ENCODE measurements at places on chromosomes 12 and 14.

DNA sequence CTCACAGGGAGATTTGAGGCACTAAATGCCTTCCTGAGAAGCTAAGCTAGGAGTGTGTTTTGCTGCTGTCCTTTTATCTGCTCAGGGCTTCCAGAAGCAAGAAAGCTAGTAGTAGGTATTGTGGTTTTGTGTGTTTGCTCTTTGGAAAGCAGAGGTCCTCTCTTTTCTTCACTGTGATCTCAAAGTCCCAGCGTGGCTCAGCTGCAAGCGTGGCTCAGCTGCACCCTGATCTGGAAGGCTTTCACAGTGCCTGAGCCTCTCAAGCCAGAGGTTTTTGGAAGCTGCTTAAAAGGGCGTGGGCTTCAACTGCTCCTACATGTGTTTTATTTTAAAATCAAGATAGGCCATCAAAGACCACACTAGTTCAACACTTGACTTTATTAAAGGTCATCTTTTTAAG, 337.4 kb upstream of the RGS6 start:
- no peak for DNase-seq

DNA sequence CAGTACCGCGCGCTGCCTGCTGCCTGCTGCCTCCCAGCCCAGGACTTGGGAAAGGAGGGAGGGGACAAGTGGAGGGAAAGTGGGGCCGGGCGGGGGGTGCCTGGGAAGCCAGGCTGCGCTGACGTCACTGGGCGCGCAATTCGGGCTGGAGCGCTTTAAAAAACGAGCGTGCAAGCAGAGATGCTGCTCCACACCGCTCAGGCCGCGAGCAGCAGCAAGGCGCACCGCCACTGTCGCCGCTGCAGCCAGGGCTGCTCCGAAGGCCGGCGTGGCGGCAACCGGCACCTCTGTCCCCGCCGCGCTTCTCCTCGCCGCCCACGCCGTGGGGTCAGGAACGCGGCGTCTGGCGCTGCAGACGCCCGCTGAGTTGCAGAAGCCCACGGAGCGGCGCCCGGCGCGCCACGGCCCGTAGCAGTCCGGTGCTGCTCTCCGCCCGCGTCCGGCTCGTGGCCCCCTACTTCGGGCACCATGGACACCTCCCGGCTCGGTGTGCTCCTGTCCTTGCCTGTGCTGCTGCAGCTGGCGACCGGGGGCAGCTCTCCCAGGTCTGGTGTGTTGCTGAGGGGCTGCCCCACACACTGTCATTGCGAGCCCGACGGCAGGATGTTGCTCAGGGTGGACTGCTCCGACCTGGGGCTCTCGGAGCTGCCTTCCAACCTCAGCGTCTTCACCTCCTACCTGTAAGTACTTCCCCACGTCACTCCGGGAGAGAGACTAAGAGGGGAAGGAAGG, at the start of gene LGR5:
Gene LGR5, plus strand, starts transcription at position 186 of the 732 bp plus-strand sequence. Its CDS starts 283 bp downstream, at position 469.
- peak; percentile 60 for DNase-seq

DNA sequence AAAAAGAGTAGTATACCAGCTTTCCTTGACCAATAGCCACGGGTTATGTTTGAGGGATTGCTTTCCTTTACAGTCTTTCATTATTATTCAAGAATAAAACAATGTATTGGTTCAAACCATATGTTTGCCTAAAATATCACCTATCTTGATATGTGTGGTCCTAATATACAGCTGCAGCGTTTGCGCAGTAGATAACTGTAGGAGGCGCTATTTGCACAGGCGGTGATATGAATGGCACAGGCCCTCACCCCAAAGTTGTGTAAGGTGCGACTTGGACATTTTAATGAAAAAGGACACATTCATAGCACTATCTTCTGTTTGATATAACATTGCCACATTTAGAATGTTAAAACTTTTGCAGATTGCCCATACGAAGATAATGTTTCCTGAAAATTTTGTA, 298.4 kb downstream of the TRHDE start:
- peak; percentile 63 for DNase-seq

DNA sequence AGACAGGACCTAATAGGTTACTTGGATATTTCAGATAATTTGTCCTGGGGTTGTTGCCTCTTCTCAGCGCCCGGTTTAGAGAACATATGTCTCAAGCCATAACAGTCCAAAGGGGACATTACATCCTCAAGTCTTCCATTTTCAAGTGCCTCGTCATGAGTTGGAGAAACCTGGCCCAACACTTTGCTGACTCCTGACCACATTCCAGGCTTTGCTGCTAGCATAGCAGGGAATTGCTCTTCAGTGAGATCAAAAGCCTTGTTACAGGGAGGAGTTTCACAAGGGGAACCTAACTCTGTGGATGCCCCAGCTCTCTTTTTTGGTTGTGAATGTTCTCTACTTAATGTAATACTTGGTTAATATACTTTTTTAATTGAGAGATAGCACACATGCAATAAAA, 8.2 kb upstream of the MMP19 start:
- DNase-seq = no peak

DNA sequence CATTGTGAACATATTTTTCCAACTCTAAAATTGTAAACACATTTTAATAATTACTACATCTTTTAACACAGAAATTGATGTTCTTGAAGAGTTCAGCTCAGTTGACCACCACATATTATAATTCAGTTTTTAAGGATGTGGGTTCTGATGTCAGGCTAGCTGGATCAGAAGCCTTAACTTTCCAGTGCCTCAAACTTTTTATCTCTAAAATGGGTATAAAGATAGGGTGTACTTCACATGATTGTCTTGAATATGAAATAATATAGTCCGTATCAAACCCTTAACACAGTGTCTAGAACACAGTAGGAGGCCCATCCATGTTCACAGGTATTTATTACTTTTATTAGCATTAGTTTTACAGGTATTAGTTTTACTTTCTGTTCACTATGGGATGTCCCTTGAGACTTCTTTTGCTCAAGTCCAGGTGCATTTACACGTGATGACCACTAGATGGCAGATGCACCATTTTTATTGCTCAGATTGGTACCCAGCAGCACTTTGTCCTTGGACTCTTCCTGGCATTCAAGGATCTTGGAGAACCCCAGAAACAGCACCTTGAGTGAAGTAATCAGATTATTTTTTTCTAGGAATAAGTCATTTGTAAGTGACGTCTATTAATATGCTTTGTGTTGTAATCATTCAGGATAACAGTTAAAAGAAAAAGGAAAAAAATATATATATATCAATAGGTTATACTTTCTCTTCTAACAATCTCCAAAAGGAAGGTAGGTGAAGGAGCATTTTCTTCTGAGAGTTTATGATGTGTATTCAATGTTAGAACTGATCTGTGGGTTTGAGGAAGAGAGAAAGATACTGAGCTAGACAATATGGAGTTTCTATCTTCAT, 580.2 kb downstream of the ETNK1 start:
- peak; percentile 70 for DNase-seq

- DNase-seq = no peak
Measured at GRCh38 chr12:51969643-51970042, 18.1 kb downstream of the ACVR1B start.

GRCh38 chr12:23290627-23291330, 658.7 kb downstream of the SOX5 start:
- DNase-seq = no peak

GRCh38 chr14:77641534-77642341, 25.3 kb upstream of the SPTLC2 start:
- DNase-seq = peak; percentile 74

DNA sequence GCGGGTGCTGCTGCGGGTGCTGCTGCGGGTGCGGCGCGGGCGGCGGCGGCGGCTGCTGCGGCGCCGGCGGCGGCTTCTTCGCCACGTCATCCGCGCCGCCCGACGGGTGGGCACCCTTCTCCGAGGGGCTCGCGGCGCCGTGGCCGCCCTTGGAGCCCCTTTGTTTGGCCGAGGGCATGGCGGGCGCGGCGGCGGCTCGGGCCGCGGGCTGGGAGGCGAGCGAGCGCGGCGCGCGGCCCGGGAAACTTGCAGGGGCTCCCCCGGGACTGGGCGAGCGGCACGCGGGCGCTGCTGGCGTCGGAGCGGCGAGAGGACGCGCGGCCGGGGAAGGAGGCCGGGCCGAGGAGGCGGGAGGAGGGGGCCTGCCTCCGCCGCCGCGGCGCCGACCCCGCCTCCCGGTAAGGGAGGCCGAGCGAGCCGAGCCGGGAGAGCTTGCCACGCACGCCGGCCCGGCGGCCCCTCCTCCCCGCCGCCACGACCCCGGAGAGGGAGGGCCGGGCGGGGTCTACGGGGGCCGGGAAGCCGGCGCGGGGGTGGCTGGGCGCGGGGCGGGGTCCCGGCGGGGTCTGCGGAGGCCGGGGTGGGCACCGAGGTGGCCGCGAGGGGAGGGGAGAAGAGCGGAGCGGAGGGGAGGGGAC, at the start of gene CKAP4:
Gene CKAP4, minus strand, starts transcription at position 347 of the 638 bp plus-strand sequence. Its CDS starts 169 bp downstream, at position 178.
- no peak for DNase-seq

DNA sequence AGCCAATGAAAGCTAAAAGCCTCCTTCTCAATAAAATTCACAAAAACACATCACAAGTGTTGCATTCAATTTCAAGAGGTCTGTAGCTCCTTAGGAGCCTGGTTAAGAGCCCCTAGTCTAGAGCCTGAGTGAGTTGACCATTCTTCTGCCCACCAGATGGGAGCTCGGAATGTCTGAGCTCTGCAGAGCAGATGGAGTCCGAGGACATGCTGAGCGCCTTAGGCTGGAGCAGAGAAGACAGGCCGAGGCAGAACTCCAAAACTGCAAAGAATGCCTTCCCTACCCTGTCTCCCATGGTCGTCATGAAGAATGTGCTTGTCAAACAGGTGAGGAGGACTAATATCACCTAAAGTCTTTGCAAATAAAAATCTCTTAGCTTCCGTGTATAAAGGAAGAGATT, 11.6 kb downstream of the CIPC start:
- DNase-seq = no peak

DNA sequence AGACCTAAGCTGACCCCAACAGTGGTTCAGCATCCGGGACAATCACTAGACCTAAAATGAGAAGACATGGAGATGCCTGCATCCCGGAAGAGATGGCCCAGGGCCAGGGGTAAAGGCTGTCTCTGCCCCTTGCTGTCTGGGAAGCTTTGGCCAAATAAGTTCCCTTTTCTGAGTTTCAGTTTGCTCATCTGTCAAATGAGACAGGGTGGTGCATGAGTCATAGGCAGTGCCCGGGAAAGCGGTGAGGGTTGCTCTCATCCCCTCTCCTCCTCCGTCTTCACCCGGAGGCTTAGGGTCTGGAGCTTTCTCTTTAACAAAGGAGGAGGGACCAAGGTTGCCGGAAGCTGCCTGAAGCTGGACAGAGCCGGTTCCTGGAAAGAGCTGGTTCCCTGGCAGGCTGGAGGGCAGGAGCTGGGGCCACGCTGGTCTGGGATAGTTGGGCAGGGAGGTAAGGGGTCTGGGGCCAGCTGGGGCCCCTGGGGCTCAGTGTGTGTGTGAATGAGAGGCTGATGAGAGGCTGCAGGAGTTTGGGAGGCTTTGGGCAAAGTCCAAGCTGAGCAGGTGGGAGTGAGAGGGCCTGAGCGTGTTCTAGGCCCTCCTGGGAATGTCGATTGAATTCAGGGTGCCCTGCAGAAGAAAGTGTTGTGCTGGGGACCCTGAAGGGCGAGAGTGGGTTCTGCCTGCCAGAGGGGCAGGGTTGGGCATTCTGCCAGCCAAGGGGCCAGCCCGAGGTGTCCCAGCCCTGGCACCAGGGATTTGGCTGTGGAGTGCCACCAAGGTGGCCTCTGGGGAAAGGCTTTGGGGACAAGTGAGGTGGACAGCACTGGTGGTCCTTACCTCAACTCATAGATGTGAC, at the start of gene SDSL:
Gene SDSL, plus strand, starts transcription at position 351 of the 856 bp plus-strand sequence. CDS start 5,603 bp downstream, outside the sequence.
- peak; percentile 78 for DNase-seq
